ENCODE measurements at places on chromosomes 5 and 9.

GRCh38 chr5:178117923-178118701 is 4.8 kb downstream of the N4BP3 start:
- no peak for DNase-seq

DNA sequence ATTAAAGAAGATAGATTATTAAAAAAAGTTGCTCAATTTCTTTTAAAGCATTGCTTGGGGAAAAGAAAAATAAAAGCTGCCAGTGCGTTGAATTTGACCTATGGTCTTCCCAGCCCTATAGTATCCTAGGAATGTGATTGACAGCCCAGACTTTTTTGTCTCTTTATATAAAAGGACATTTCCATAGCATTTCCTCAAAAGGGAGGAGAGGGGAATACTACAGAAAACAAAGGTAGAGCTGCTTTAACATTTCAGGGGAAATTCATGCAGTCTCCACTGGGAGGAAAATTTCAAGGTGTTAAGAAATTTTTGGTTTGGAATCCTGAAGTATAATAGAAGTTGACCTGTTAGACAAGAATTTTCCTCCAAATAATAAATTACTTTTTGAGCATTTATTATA is 17.9 kb upstream of the GPR151 start:
- no peak for DNase-seq

DNA sequence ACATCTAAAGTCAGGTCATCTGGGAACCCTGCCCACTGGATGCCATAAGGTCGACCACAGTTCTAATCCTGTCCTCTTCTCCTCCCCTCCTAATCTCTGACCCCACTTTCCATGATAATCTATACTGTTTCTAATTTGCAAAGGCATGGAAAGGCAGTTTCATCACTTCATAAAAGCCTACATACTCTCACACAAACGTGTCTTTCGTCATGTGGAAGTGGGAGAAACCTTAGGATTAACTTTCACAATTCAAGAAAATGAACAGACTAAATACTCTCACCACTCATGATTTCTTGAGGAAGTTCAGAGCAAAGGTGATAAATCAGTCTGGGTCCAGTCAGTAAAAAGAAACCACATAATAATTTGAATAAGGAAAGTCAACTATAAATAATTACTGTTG is 5.5 kb downstream of the FANCC start:
- no peak for DNase-seq

- no peak for DNase-seq
Measured at GRCh38 chr5:154757814-154758406, 2.7 kb downstream of the LARP1 start.

GRCh38 chr9:95841377-95841776 is 34.1 kb upstream of the ERCC6L2 start:
- no peak for DNase-seq

DNA sequence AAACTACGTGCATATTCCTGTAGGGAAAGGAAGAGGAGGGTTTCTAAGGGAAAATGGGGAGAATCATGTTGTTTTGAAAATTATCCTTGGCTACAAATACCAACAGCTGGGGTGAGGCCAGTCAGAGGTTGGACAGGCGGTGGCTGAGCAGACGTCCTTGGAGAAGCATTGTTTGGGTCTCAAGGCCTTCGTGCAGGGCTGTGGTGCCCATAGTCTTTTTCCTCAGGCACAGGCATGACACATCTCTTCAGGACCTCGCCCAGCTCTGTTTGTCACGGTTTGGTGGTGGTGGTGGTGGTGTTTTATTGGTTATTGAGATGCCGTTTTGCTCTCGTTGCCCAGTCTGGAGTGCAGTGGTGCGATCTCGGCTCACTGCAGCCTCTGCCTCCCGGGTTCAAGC is 27.8 kb upstream of the EGFL7 start:
- no peak for DNase-seq

GRCh38 chr5:463952-464351 is 21.0 kb downstream of the EXOC3 start:
- no peak for DNase-seq

DNA sequence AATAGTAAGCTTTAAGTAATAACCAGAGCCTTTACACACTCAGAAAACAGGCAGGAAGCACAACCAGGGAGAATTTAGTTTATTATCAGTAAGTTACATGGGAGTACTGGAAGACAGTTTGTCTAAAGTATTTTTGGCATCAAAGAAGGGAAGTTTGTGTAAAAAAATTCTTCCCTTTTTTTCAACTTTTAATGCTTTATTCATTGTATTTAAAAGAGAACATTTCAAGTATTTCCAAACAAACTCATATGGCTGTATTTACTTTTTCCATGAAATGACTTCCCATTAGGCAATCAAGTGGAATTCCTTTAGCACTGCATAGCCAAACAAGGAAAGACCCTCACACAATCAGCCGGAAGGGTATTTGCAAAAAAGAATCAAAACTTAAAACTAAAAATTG is 26.7 kb downstream of the RNF145 start:
- no peak for DNase-seq

DNA sequence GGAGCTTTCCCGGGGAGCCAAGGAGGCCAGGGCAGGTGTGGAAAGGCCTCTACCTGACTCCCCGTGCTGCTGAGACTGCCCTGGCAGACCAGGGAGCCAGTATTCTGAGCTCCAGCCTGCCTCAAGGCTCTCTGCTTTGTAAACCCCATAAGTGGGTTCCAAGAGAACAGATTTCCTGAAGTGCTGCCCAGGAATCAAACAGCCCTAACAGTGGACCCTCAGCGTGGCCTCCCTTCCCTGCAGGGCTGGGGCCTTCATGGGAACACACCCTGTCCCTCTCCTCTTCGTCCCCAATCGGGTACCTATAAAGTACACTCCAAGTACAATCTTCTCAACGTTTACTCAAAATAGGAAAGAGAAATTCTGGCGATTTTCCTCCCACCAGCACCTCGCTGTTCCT is 252.5 kb downstream of the FSTL4 start:
- DNase-seq: no peak

GRCh38 chr5:122599000-122599399 is 175.9 kb upstream of the SNX2 start:
- no peak for DNase-seq

- DNase-seq: no peak
Measured at GRCh38 chr9:80399606-80400005, 827.8 kb downstream of the TLE4 start.

GRCh38 chr5:79924936-79925893 is 65.8 kb downstream of the MTX3 start:
- no peak for DNase-seq

- DNase-seq: peak; percentile 57
Measured at GRCh38 chr5:142109331-142110045, 909 bp downstream of the NDFIP1 start.

- no peak for DNase-seq
Measured at GRCh38 chr5:32462618-32463017, 18.1 kb upstream of the ZFR start.

GRCh38 chr5:122908662-122909061 is 63.2 kb downstream of the SNX24 start:
- DNase-seq: no peak

DNA sequence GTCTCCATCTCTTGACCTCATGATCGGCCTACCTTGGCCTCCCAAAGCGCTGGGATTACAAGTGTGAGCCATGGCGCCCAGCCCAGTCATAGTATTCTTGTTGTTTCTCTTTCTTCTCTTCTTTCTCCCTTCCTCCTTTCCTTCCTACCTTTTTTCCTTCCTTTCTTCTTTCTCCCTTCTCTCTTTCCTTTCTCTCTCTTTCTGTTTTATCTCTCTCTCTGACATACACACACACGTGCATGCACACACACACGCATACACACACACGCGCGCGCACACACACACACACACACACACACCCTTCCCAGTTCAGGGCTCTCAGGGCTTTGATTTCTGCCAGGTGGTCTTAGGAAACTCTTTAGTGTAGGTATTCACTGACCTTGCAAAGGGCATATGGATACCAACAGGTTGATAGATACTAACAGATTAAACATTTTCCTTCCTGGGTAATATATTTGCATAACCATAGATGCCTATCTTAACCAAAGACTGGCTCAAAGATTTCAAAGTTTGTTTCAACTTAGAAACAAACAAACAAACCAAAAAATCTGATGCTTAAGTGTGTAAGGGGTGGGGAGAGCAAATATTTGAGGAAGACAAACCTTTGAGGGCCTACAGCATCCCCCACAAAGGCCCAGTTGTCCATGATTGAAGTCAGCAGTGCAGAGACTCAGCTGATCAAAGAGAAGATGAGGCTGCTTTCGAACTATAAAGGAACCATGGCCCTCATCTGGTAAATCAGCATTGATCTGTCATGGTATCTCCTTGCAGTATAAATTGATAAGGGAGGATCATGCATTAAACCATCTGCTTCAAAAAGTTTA is 288.2 kb upstream of the SEMA6A start:
- DNase-seq: no peak

DNA sequence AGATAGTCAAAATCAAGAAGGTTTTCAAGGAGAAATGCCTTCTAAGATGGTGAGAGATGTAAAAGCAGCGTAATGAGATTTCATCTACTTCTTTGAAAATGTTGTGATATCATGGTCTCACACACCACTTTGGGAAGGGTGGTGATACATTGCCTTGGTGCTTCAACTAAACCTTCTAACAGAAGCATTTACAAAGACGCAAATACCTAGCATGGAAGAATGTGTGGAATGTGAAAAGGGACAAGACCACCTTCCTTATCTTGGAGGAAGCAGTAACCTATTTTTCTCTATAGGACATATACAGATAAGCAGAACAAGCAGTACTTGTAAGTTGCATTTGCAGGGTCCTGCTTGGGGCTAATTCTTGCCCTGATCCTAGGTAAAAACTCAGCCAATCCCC is 38.8 kb downstream of the PCA3 start:
- no peak for DNase-seq

DNA sequence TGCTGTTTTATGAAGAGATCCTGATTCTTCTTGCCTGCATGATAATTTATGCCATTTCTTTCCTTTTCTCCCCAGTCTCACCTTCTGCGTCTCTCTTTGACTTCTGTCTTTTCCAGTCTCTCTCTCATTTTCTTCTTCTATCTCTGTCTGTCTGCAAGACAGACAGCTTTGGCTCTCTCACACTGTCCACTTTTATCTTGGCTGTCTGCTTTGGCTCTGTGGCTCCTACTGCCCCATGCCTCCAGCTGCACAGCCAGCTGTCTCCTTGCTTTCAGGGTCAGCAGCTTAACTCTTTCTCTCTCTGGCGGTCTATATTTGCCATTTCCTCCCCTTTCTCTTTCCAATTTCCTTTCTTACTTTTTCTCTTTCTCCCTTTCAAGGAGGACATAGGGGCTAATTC is 971.1 kb upstream of the COX7C start:
- DNase-seq: no peak

GRCh38 chr5:155783791-155784190 is 543.2 kb upstream of the SGCD start:
- DNase-seq: no peak

DNA sequence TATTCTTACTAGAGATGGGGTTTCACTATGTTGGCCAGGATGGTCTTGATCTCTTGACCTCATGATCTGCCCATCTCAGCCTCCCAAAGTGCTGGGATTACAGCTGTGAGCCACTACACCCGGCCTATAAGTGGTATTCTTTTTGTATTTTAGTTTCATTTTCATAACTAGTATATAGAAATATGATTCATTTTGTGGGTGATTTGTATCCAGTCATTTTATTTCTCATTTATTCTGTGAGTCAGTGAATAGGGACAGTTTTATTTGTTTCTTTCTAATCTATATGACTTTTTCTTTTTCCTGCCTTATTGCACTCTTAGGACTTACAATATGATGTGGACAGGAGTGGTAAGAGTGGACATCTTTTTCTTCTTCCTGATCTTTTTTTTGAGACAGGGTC is 112.9 kb downstream of the AOPEP start:
- DNase-seq: no peak

DNA sequence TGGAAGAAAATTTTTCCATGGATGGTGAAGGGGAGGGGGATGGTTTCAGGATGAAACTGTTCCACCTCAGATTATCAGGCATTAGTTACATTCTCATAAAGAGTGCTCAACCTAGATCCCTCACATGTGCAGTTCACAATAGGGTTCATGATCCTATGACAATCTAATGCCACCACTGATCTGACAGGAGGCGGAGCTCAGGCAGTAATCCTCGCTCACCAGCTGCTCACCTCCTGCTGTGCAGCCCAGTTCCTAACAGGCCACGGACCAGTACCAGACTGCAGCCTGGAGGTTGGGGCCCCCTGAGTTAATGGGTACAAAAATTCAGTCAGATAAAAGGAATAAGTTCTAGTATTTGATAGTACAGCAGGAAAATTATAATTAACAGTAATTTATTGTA is 337.2 kb downstream of the NPR3 start:
- DNase-seq: no peak

- DNase-seq: no peak
Measured at GRCh38 chr5:137283801-137284200, 215.3 kb downstream of the SPOCK1 start.

DNA sequence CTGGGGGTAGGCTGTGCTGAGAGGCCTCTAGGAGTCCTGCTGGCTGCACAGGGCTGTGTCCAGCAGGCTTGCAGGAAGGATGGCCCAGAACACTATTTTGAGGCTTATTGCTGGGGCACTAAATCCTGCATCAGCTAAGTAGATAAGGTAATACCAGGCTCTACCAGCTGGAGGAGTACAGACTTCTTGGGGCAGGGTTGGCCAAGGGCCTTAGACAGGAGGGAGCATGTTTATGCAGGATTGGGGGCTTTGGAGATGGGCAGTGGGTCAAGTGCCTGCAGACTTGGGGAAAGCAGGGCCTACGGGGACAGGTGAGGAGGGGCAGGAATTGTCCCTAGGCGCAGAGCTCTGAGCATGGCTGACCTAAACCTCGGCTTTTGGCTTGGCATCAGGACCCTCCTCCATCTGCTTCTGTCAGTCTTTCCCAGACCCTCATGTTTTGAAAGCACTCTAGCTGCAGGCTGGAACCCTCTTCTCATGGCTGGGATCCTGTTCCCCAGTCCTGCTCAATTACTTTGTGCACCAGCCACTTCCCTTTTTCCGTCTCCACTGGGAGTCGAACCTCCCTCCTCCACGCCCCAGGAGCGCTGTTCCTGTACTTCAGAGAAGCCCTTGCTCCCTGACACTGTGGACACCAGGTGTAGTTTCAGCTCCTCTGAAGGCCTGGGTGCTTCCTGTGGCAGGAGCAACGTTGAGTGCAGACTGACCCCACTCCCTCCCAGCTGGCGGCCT is 61.0 kb upstream of the SPTLC1 start:
- DNase-seq: no peak

DNA sequence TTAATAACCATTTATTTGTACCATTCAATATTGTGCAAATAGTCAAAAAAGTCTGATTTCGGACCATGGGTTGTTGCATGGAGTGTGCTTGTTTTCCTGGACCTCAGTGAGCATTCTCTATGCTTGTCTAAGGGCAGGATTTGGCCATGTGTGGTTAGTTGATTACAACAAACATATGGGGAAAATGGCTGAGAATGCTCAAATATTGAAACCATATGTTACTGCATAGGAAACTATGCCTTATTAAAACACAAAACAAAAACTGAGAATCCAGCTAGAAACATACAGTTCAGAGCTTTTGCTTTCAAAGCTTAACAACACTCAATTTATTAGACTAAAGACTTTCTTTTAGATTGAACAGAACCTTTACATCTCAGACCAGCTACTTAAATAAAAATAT is 928.3 kb downstream of the NR2F1-AS1 start:
- DNase-seq: no peak

Data from DND-41 (cell line).